ENCODE measurements at places on chromosomes 1 and 21.

DNA sequence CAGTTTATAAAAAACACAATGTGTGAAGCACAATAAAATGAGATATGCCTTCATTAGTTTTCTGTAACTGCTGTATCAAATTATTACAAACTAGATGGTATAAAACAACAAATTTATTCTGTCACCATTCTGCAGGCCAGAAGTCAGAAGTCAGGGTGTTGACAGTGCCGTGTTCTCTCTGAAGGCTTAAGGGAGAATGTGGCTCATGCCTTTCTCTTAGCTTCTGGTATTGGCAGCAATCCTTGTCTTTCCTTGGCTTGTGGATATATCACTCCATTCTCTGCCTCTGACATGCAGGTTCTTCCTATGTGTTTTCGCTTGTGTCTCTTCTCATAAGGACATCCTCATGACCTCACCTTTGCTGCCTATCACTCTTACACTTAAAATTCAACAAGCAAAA is 10.1 kb downstream of the NEK7 start:
- DNase-seq, result no peak

DNA sequence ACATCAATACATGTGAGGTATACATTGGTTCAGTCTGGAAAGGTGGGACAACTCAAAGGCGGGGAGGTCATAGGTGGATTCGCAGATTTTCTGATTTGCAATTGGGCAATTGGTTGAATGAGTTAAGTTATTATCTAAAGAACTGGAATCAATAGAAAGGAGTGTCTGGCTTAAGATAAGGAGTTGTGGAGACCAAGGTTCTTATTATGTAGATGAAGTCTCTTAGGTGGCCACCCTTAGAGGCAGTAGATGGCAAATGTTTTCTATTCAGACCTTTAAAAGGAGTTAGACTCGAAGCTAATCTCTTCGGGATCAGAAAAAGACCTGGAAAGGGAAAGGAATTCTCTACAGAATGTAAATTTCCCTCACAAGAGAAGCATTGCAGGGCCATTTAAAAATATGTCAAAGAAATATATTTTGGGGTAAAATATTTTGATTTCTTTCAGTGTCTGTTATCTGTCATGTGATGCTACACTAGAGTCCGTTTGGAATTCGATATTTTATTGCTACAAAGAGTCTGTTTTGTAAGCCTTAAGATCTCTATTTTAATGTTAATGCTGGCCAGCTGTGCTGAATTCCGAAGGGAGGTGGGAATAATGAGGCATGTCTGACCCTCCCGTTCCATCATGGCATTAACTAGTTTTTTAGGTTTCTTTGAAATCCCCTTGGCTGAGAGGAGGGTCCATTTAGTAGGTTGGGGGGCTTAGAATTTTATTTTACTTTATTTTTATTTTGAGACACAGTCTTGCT is 265.1 kb downstream of the PTPRU start:
- DNase-seq, result no peak

DNA sequence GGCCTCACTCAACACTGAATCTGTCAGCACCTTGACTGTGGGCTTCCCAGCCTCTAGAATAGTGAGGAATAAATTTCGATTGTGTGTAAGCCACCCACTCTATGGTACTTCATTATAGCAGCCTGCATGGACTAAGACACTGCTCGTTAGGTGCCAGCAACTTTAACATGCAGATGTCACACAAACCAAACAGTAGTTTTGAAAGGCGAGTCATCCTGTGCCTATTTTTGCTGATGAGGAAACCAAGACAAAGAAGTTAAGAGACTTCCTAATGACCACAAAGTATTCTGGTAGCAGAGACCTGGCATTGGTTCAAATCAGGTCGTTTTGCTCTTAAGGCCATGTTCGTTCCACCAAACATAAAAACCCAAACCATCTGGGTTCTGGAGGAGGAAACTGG is 42.9 kb downstream of the BATF3 start:
- no peak for DNase-seq

DNA sequence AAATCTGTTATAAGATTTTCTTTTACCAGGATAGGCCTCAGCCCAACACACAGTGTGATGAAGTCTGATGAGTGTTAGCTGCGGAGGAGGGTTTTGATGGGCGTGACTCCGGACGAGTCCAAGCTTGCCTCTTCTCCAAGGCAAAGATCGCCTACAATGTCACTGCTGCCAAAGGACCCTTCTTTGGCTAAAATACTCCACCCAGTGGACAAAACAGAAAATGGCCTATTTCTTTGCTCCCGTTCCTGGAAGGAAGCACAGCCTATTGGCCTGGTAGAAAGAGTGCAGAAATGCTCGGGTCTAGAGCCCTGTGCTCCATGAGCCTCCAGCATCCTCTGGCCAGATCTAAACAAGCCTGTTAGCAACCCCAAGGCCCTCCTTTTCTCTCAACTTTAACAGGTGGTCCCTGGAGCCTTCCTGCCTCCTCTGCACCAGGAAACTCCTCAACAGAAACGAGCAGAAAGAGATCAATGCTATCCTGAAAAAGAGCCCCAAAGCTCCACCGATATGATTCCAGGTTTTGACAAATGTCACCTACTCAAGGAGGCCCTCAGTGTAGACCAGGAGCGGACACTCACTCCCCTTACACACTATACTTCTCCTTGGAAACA is 3.4 kb upstream of the CASQ2 start:
- DNase-seq, result peak; percentile 71

- no peak for DNase-seq
Observed at GRCh38 chr1:237794071-237794470, 96.7 kb downstream of the ZP4 start.

GRCh38 chr1:154318386-154318785 is 2.5 kb upstream of the AQP10 start:
- DNase-seq, result no peak

- DNase-seq, result no peak
Observed at GRCh38 chr1:20349561-20349960, 58.9 kb downstream of the VWA5B1 start.

GRCh38 chr21:28464095-28464494 is 528.6 kb downstream of the LTN1 start:
- no peak for DNase-seq

DNA sequence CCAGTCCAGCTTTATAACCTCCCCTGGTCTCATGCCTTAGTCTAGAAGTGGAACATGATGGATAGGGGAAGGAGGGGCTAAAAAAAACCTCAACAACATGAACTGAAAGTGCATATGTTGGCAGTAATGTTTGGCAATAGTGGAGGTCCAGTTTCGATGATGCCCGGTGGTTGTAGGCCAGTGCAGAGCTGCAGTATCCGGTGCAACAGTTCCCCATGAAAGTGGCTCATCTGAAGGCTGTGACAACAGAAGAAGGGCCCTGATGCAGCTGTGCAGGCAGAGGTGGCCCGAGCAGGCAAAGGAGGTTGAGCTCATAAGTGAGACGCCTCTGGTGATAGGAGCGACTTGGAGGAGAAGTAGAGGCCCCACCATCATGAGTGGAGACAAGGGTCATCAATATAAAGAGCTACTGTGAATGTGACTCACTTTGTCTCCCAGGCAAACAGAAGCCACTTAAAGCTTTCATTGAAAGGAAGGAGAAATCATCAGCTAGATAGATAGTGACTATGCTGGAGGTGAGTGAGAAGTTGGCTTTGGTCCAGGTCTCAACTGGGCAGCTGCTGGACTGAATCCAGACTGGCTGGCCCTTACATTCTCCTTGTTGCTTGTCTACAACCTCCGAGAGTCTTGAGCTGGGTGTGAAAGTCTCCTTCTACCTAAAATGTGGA is 10.2 kb upstream of the CREG1 start:
- DNase-seq, result no peak

DNA sequence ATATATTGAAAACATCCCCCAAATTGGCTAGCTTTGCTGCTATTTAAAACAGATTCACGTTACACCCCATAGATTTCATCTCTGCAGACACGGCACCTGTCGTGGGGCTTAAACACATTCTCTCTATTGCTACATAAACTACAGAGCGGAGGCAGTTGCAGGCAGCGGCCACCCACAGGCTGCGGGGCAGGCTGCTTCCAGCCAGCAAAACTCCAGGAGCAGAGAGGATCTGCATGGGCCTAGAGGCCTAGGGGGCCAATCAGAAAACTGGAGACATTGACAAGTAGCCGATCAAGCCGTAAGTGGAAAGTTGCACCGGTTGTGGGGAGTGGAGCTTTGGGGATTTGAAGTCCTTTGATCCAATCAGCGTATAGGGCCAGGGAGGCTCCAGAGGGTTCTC is 129.0 kb upstream of the KLHDC7A start:
- no peak for DNase-seq

DNA sequence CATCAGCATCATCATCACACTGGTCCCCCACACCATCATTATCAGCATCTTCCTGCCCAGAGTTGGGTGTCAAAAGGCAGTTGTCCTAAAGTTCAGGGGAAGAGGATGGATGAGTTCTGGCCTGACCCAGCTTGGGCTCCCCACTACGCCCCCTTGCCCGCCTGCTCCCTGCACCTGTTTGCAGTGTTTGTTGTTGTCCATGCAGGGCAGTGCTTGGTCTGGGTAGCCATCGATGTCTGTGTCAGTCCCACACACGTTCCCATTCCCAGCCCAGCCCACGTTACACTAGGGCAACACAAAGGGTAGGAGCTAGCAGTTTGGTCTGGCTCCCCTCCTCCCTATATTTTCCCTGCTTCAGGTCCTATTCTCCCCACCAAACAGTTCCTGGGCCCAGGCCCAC is 6.8 kb downstream of the THBS3 start:
- DNase-seq, result no peak

- DNase-seq, result no peak
Observed at GRCh38 chr1:167635156-167635648, 5.2 kb downstream of the RCSD1 start.

GRCh38 chr21:33948951-33949444 is 33.4 kb upstream of the ATP5PO start:
- no peak for DNase-seq

DNA sequence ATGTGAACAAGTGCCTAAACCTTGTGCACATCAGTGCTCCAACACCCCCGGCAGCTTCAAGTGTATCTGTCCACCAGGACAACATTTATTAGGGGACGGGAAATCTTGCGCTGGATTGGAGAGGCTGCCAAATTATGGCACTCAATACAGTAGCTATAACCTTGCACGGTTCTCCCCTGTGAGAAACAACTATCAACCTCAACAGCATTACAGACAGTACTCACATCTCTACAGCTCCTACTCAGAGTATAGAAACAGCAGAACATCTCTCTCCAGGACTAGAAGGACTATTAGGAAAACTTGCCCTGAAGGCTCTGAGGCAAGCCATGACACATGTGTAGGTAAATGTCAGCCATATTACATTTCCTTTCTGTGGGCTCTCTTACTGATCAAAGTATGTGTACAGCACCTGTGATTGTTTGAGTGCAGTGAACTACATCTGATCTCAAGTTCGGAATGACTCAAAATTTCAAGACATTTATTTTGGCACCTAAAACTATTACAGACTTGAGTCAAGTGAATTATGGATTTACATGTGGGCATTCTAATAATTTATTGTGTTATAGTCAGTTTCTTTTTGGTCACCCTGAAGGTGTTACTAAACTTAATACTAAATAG is 196.5 kb downstream of the TPR start:
- DNase-seq, result no peak

GRCh38 chr21:25513810-25514209 is 93.5 kb downstream of the MRPL39 start:
- DNase-seq, result no peak

DNA sequence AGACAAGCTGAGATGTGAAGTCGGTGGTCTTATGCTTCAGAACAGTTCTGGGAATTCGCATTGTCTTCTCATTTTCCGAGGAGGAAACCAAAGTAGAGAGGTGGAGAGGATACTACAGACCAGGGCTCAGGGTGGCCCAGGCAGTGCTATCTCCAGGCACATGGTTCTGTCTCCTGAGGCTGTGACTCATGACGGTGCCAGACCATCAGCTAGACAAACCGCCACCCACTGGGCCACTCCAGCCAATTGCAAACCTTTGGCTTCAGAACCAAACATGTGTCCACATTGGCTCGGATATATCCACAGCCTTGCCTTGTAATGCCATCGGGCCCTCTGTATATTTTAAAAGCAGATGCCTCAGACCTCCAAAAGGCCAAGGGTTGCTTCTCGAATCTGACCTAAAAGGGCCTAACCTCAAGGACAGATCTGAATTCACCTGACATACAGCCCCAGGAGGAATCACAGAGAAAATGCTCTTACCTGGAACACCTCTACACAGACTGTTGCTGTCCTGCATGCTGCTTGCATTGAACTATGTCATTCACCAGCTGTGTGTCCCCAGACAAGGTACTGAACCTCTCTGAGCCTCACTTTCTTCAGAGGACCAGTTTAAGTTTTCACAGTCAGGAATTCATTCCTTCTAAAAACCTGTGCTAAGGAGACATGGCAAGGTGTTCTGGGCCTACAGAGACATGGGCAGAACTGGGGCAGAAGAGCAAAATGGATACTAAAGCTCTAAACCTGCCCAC is 224.9 kb upstream of the JUN start:
- no peak for DNase-seq

GRCh38 chr1:7454052-7454815 is 316.9 kb upstream of the VAMP3 start:
- no peak for DNase-seq

DNA sequence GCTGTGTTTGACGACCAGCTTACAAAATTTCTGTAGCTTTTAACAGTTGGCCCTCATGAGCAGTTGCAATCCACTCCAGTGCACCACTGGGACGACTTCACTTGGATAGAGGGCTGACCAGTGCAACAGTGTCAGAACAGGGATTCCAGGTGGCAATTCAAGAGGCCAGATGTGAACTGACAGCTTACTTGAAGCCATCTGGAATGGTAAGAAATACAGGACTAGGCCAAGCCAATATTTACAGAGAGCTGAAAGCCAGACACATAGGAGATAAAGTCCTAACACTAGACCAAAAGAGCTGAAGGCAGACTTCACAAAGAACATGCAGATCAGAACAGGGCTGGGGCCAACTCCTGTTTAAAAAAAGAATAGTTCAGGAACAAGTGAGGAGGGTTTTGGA is 93.5 kb upstream of the NFIA start:
- DNase-seq, result no peak

- no peak for DNase-seq
Observed at GRCh38 chr1:150563340-150564038, 14.3 kb downstream of the ADAMTSL4 start.

GRCh38 chr1:32014948-32015273 is 1.2 kb downstream of the KHDRBS1 start:
- no peak for DNase-seq

DNA sequence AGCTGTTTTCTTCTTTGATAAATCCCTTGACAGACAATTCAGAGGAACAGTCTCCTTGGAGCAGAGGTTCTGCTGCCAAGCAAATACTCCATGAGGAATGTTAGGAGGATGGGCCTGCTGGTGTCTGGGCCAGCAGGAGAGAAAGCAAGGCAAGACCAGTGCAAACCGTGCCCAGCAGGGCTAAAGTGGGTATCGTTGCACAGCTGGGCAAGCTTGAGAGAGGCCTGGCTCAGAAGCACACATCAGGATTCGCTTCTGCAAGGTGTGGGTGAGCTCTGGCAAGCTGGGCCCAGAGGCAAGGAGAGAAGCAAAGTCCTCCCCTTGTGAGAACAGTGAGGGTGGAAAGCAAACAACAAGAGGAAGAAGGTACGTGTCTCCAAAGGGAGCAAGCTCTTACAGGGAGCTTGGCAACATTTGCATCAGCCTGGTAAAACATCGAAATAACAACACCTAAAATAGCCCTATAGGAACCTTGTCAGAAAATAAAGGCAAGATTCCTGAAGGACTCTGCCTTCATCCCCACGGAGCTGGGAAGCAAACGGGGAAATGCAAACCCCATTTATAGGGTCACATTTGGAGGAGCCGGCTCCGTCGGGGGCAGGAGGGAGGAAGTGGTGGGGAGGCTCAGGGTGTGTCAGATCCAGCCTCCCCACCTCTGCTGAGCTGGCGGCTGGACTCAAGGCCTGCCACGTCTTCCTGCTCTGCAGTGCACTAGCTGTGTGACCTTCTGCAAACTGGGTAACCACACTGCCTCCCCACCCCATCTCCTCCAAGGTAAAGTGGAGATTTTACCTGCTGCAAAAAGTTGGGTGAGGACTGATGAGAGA is 62.3 kb upstream of the HIVEP3 start:
- no peak for DNase-seq

All from fibroblast of skin of left quadriceps (primary cell).